KBM-7 (cell line): ENCODE measurements at places on chromosomes 3 and 15.

DNA sequence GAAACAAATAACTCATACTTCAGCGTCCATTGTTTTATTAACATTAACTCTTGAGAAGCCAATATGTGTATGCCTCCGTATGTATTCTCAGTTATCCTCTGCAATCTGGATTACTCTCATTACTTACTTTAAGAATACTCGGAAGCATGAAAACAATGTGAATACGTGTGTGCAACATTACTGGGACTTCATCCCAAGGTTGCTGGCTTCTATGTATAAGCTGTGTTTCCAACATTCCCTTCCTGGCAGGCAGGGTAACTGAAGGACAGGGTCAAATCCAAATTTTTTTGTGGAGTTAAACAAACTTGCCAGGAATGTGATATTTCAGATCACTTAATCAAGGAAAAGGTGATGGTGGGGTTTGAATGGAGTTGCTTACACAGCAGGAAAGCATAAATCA is 34.5 kb upstream of the NR1I2 start:
- no peak for DNase-seq

- DNase-seq, result no peak
Observed at GRCh38 chr3:53820756-53821580, 25.3 kb downstream of the CHDH start.

GRCh38 chr3:124243177-124243859 is 251.4 kb upstream of the ROPN1 start:
- no peak for DNase-seq

- no peak for DNase-seq
Observed at GRCh38 chr3:55406696-55407425, 80.2 kb downstream of the WNT5A start.

GRCh38 chr15:40877694-40878093 is 3.7 kb upstream of the RHOV start:
- no peak for DNase-seq

GRCh38 chr15:36468746-36469145 is 110.7 kb upstream of the CDIN1 start:
- no peak for DNase-seq

DNA sequence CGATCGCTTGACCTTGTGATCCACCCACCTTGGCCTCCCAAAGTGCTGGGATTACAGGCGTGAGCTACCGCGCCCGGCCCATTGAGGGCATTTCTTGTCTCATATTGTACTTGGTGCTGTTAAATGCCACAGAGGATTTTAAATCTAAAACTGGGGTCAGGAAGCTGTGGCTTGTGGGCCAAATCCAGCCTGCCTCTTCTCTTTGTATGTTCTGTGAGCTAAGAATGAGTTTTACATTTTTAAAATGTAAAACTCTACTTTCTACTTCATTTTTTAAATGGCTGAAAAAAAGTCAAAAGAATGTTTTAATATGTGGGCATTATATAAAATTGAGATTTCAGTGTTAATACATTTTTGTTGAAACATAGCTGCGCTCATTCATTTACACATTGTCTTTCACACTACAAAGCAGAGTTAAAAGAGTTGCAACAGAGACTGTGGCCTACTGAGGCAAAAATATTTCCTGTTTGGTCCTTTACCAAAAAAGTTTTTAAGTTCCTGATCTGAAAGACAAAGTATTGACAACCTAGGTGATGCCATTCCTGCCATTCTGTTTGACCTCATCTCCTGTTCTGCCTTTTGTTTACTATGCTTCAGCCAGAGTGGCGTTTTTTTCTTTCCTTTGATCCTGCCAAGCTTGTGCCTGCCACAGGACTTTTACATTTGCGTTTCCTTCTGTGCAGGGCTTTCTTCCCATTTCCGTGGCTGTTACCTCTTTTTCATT is 50.4 kb downstream of the PDCD6IP start:
- DNase-seq, result no peak

DNA sequence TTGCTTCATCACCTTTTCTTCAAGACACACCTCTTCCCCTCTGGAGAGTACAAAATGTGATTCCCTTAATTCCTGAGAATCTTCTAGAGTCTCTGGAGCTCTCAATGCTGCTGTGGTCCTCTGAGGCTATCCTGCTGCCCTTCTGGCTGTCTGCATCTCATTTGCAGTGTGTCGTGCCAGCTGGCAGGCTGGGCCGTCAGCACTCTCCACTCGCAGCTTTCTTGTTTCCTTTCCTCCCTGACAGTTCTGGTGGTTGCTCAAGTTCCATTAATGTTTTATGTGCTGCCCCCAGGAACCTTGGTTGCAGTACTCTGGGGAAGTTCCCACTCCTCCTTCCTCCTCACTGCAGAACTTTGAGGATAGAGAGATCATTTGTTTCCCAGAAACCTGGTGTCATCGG is 210.8 kb upstream of the ROPN1 start:
- DNase-seq, result no peak

DNA sequence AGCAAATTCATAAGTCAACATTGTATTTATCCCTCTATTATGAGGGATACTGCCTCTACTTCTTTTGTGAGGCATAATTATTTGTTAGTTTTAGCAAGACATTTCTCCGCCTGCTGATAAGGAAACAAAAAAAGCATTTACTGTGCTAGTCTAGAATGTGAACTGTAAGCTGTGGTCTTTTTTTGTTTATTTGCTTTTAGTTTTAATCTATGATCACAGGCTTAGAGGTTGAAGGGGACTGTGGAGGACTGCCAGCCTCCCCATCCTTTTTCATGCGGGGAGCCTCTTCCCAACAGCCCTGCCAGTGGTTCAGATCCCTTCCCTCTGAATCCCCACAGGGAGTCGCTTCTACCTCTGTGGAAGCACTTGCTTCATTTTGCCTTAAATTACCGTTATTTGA is 331.0 kb upstream of the ROPN1 start:
- no peak for DNase-seq

DNA sequence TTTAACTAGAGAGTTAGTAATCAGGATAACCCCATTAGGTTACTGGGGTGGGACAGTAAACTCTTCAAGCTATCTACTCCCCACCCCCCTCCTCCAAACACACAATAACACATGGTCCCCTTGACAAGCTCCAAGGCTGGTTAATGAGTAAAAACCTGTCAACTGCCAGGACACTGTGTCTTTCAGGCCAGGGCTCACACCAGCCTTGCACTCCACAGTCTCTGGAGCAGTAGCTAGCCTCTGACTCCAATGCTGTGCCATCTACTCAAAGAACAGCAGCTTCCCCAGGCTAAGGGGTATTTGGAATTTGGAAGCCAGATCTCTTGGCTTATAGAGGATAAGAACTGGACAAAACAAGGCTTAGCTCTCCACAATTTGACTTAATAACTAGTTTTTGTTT is 115.8 kb downstream of the LRIG1 start:
- DNase-seq, result no peak

DNA sequence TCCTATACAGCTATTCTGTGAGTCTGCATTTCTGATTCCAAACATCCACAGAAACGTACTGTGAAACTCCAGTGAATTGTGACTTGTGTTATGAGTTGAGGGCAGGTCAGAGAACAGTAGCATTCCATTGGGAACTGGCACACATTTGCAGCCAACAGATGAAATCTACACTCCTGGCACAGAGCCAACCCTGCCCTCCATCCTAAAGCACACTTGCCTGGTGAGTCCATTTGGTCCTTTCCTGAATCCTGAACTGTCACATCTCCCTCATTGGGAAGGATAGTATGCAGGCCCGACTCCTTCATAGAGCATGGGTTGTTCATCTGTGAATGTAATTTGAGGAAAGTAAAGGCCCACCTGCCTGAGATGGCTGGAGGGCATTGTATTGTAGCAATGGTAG is 314.3 kb upstream of the RASGRP1 start:
- no peak for DNase-seq

DNA sequence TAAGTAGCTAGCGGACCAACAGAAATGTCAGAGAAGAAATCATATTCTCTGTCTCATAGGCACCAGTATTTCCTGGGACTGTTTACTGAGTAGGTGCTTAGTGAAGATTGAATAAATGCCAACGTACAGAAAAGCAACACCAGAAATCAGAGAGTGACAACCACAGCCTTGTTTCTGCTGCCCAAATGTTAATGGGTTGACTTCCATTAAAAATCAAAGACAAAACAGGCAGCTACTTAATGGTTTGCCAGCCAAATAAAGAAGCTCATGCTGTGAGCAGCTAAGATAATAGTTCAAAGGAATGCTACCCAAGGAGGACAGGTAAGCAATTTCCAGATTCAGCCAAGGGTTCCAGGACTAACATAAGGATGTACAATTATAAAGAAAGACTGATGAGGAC is 270.7 kb downstream of the THSD4 start:
- DNase-seq, result no peak

DNA sequence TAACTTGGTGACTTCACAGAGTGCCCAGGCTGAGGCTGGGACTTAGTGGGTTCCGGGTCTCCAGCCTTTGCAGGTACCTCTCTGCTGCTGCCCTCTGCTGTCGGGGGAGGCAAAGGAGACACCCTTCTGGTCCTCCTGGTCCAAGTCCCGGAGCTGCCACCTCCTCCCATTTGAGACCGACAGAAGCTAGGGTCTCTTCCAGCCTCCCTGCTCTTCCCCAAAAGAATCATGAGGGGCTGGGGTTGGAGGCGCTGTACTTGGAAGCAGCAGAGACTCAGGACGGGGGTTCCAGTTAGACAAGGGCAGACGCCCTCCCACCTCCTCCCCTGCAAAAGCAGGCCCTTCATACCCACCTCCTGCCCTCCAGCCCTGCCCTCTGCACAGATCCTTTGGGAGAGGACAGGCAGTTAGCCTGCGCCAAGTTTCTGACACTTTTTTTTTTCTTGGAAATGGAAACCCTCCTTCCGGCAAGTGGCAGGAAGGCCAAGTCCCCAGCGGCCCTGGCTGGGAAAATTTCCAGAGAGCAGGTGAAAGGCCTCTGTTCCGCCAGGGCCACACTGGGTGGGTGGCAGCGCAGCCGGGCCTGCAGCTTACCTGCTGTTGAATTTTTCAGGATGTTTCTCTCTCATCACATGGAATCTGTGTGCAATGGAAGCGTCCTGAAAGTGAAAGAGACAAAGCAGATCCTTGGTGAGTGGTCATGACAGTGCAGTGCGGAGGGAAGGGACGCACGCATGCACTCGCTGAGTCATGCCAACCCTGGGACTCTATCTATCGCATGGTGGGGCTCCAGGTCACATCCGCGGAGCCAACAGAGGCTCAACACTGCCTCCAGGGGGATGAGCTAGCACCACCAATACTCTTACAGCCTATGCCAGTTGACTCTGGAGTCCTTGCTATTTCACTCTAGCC is 119.9 kb downstream of the DGKG start:
- DNase-seq, result peak; percentile 92

- peak; percentile 95 for DNase-seq
Observed at GRCh38 chr15:89206908-89207331, 14.5 kb downstream of the RLBP1 start.

- DNase-seq, result peak; percentile 52
Observed at GRCh38 chr3:14377838-14378169, 24.6 kb upstream of the SLC6A6 start.

- DNase-seq, result no peak
Observed at GRCh38 chr3:17473761-17474160, 268.7 kb downstream of the TBC1D5 start.

DNA sequence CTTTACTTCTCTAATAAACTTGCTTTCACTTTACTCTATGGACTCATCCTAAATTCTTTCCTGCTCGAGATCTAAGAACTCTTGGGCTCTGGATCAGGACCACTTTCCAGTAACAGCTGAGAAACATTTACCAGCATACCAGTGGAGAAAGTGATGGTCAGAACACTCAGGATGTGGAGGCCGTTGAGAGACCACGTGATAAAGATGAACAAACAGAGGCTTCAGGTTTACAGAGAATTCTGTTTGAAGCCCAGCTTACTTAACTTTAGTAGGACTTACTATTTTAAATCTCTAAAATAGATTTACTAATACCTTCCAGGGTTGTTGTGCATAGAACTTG is 57.0 kb downstream of the FRMD4B start:
- no peak for DNase-seq

DNA sequence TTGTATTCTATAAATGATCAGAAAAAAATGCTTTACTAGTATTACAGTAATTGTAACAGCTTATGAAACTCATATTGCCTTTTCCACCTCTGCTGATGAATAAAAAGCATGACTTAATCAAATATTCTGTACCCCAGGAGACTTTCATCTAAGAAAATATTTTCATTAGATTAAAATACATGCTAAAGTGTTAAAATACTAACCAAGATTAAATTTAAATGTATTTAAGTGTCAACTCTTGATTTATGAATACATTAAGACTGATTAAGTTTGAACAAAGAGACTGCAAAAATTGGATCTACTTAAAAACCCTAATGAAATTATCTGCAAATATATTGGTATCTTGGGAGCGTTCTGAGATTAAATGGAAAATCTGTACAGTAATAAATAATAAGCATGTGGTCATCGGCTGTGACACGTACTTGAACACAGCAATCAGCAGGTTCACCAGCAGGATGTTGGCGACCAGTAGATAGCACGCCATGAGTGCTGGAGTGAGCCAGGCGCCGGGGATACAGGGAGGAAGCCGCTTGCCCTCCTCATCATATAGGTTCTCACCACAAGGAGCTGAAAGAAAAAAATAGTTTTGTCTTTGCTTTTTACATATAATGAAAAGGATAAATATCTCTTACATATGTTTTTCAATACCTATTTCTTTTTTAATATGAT is 36.6 kb upstream of the MTMR10 start:
- no peak for DNase-seq

DNA sequence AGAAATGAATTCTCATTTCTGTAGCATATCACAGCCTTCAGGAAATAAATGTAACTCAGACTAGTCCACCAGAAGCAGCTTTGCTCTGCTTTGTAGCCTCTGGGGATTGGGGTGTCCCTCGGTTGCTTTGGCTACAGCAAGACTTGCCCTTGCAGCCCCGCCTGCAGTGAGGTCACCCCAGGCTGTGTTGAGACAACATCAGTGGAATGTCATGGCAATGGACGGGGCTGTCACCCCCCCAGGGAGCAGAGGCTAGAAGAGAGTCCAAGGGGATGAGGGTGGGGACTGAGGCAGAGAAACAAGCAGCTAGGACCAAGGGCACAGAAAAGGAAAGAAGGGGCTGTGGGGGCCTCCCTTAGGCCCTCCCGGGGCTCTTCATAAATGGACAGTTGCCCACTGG is 854 bp downstream of the CLEC3B start:
- no peak for DNase-seq

DNA sequence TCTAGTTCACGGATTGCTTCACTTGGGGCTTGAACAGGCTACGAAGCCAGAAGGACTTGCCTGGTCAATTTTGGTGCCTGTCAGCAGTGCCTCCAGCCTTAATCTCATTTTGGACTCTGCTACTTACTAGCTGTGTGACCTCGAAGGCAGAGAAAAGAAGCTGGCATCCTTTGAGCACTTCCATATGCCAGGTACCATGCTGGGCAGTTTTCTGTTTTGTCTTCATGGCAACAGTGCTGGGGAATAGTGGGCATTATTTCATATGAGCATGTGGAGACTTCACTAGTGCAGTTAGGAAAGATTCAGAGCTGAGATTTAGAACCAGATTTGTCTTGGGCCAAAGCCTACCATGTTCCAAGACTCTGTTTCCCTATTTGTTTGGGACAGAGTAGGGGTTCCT is 92.2 kb downstream of the LRTM1 start:
- no peak for DNase-seq

DNA sequence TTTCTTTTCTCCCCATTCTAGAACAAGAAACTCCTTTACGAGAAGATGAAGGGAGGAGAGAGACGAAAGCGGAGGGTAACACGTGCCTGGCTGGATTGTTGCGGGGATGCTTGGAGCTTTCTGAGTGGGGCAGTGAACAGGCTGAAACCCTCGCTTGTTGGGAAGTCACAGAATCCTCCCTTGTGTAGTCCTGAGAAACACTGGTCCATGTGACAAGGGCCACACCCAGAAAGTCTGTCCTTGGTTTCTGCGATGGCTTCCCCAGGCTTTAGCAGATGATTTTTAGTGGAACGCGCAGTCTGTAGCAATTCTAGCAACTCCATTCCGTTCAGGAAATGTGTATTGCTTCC is 26.1 kb upstream of the GREM1 start:
- no peak for DNase-seq
